ENCODE measurements at places on chromosomes 1 and 21.
A peak's percentile ranks its signal among the peaks of the same experiment; 100 is the strongest.

DNA sequence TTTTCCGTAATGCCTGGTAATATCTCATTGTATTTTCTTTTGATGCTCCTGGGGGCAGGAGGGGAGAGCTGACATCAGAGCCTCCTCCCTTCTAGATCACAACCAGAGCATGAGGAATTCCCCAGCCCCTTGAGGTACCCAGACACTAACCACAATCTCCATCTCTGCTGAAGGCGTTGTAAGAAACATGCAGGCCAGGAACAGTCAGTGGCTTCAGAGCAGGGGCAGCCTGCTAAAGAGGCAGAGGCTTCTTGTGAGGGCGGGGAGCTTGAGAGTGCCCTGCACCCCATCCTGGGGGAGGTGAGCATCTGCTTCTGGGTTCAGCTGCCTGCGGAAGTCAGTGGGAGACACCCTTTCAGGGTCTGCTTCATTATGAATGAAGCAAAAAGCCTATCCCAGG lies 19.0 kb downstream of the MAPKAPK2 start:
- peak; percentile 65 for DNase-seq

GRCh38 chr21:15743593-15743992 lies 13.8 kb downstream of the USP25 start:
- no peak for DNase-seq

GRCh38 chr1:41995441-41996130 lies 76.9 kb upstream of the HIVEP3 start:
- no peak for DNase-seq

DNA sequence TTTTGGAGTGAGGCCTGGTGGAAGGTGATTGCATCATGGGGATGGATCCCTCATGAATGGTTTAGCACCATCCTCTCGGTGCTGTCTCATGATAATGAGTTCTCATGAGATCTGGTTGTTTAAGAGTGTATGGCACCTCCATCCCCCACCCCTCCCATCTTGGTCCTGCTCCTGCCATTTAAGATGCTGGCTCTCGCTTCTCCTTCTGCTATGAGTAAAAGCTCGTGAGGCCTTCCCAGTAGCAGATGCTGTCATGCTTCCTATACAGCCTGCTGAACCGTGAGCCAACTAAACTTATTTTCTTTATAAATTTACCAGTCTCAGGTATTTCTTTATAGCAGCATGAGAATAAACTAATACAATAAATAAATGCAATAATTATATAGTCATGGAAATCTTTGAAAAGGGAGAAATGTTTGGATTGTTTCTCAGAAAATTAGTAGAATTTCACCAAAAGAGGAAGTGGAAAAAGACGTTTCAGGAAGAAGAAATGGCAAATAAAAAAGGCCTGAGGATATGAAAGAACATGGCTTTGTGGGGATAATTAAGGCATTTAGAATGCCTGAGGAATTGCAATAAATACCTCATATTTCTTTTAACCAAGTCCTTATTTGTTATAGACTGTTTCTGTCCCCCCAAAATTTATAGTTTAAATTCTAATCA lies 451.2 kb upstream of the ADGRL4 start:
- DNase-seq = no peak

GRCh38 chr1:84688463-84689061 lies 1.7 kb downstream of the SSX2IP start:
- no peak for DNase-seq

DNA sequence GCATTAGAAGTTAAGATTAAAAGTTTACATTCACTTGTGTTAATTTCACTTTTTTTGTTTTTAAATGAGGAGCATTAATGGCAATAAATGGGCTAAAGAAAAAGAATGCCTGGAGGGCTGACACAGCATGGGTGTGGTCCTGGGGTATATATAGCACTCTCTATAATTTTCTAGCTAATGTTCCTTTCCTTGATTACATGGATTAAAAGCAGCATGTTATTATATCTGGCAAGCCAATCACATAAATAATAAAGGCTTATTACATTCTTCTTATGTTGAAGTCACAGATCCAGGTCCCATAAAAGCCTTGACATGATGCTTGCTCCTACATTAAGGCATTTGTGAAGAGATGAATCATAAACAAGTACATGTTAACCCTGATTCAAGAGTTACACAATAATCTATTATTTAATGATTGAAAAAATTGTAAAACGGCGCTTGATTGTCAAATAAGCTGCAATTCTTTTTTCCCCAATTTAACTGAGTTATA lies 91.4 kb downstream of the LYPLAL1 start:
- no peak for DNase-seq

DNA sequence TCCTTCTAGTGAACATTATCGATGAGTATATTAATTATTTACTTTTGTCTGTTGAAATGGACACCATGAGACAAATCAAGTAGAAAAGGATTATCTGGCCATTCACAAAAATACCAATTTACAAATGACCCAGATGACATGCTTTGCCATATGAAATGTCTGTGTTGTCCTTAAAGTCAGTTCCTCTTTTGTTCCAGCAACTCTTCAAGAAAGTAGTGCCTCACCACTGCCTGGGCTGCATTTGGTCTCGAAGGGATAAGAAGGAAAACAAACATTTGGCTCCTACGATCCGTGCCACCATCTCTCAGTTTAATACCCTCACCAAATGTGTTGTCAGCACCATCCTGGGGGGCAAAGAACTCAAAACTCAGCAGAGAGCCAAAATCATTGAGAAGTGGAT lies 79.6 kb downstream of the RGL1 start:
- no peak for DNase-seq

GRCh38 chr21:25560271-25560685 lies 47.0 kb downstream of the MRPL39 start:
- peak; percentile 57 for DNase-seq

DNA sequence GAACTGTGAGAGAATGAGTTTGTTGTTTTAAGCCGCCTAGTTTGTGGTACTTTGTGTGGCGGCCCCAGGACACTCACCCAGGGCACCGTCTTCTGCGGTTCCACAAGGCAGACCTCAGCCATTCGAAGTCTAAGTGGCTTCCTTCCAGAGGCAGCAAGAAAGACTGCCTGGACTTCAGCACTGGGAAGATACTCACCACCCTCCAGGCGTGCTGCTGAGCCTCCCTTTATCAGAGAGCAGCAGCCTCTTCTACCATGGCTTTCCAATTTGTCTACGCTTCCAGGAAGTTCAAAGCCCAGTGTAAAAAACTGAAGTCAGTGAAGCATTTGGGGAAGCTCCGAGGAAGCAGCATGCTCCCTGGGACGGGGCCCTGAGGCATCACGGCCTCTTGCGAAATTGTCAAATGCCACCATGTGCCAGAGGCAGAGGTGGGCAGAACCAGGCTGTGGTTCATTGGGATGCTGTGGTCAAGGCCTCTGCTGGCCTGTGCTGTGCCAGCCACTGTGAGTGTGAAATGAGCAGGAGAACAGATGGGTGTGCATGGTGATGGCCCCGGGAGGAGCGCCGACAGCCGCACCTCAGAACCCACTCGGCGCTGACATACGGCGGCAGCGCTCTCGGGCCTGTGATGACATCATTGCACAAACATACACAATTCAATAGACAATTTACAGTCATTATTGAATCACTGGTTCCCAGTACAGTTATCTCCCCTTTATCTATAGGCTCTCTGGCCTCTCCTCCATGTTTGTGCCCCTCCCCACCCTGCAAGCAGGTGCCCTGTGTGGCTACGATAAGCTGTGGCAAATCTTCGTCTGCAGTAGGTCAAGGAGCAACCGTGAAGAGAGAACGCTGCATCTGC lies 110.4 kb downstream of the PDE9A start:
- no peak for DNase-seq

GRCh38 chr1:194533641-194534040 lies 1347.2 kb upstream of the B3GALT2 start:
- no peak for DNase-seq

DNA sequence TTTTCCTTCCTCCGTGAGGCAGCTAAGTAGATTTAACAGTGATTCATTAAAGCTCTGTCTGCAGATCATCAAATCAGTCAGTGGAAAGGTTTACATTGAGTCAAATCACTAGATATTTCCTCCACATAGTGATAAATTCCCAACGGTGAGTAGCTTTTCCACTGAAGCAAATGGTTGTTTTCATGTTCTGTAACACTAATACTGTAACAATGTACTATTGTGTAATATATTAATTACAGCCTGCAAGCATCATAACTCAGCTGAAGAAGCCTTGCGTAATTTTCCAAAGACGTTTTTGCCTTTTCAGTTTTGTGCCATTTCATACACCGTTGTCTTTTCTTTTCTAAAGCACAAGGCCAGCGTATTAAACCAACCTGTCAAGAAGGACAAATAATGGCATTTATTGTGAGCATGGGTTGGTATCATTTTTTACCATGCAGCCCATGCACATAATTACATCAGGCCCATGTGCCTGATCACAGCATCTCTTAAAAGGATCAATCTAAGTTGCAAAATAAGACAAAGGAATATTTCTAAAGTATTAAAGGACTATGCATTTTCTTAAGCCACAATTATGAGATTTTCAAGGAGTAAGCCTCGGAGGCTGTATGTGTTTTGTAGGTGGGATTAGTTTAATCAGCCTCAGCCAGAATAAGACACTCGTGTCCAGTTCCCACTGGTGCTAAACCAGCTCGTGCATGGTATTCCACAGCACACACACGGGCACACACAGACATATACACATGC lies 16.7 kb upstream of the PDE9A start:
- no peak for DNase-seq

- DNase-seq = no peak
Measured at GRCh38 chr21:38140207-38140903, 116.4 kb upstream of the KCNJ15 start.

DNA sequence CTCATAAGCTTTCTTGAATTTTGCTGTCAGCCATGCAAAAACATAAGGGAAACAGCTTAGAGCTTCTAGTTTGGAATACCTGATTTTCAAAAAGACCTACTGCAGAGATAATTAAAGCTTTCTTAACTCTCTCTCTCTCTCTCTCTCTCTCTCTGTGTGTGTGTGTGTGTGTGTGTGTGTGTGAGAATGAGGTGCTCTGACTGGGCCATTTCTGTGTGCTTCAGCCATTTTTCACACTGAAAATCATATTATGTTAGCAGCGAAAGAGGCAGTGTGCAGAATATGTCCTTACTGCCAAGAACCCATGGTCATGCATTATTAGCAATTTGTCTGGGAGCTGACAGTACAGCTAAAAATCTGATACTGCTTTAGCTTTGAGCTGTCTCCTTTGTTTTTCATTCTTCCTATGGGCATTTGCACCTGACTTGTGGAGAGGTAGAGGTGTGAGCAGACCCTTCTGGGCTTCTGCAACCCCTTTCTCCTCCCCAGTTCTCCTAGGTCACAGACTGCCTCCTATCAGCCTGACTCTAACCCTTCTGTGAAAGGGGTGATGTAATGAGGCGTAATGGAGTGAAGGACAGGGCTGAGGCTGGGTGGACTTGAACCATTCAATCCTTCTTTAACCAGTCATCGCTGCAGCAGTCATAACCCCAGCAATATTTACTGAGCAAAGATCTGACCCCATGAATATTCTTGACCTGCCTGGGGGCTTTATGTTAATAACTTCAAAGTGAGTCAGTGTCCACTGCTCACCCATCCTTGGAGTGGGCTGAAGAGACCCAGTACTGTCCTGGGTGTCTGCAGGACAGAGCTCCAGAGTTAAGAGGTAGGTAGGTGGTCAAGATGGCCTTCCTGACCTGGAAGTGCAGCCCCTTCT lies 61.2 kb downstream of the SYT6 start:
- DNase-seq = no peak

GRCh38 chr1:161092621-161093028 lies 3.3 kb upstream of the NECTIN4 start:
- DNase-seq = peak; percentile 51

GRCh38 chr1:163320891-163321290 lies 863 bp upstream of the NUF2 start:
- DNase-seq = no peak

DNA sequence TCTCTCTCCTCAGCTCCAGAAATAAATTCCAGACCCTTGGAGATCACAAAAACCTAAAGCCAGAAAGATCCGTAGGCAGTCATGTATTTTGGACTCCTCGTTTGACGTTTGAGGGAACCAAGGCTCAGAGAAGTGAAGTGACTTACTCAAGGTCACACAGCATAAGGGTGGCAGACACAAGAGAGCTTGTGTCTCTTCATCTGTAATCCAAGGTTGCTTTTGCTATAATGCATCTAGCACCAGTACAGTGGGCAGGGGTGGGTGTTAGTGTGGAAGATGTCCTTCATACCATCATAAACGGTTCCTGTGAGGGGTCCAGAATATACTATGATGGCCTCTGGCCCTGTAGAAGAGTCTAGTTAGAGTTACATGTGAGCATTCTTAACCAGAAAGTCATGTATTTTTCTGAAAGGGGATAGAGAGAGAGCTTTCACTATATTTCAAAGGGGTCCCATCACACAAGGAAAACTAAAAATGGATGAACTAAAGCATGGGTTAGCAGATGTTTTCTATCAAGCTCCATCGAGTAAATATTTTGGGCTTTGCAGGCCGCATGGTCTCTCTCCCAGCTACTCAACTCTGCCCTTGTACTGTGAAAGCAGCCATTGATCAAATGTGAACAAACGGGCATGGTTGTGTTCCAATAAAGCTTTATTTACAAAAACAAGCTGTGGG lies 144.9 kb downstream of the TOMM20 start:
- DNase-seq = no peak

- DNase-seq = no peak
Measured at GRCh38 chr1:14598007-14598497, 433 bp upstream of the KAZN start.

DNA sequence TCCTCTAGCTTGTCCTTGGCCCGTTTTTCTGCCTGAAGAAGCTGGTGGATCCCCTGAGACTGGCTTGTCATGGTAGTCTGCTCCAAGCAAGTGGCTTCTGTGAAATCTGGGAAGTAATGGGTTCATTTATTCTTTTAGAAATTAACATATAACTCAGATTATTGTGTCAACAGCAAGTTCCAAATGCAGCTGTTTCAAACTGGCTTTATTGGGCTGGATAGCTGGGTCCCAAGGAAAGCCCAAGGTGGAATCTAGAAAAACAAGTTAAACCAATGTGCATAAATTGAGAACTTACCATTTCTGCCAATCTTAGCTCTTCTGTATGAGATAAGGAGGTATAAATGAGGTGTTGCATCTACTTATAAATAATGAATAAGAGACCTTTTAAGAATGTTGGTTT lies at the start of gene ATP6V1G3:
ATP6V1G3 (minus strand) TSS at position 101 of the 400 bp plus-strand sequence; CDS start at position 71, 30 bp downstream.
- DNase-seq = no peak

- DNase-seq = no peak
Measured at GRCh38 chr1:109897259-109897955, 13.2 kb upstream of the CSF1 start.

- DNase-seq = no peak
Measured at GRCh38 chr1:111223126-111223685, 4.3 kb upstream of the CHI3L2 start.

GRCh38 chr1:83849191-83850061 lies 149.5 kb downstream of the TTLL7 start:
- no peak for DNase-seq
